GM12891 (cell line): ENCODE measurements at places on chromosomes 7 and 10.

DNA sequence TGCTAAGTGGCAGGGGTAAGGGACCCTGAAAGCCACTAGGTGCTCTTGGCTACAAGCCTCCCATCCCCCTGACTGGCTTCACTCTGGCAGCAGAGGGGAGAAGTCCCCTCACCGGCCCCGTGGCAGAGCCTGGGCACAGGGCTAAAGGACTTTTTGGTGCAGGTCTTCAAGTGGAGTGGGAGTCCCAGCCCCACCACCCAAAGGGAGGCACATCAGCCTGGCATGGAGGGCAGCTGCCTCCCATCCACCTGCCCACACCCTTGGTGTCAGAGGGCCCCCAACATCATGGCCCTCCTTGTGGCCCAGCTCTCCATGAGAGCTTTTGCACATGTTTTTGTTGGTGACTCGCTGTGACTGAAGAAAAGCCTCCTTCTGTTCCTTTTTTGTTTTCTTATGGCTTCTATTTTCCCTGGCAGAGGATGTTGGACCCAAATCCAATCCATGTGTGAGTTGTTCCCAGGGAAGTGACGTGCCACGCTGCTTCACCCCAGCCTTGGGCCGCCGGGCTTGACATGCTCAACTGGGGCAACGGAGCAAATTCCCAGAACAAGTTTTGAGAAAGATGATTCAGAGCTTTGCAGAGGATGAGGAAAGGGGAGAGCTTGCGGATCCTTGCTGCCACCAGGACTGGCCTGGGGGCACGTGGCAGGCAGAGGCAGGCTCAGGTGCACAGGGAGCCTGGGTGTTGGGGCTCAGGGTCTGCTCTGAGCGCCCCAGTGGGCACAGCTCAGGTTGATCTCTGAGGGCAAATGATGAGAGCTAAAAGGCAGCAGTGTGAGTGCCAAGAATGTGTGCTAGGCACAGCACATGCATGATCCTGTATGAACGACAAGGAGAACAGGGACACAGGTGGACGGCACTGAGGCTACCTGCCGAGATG, 1.9 kb upstream of the AEBP1 start:
- DNase-seq, result no peak

- no peak for DNase-seq
Measured at GRCh38 chr10:95782318-95782717, 26.4 kb downstream of the ENTPD1 start.

DNA sequence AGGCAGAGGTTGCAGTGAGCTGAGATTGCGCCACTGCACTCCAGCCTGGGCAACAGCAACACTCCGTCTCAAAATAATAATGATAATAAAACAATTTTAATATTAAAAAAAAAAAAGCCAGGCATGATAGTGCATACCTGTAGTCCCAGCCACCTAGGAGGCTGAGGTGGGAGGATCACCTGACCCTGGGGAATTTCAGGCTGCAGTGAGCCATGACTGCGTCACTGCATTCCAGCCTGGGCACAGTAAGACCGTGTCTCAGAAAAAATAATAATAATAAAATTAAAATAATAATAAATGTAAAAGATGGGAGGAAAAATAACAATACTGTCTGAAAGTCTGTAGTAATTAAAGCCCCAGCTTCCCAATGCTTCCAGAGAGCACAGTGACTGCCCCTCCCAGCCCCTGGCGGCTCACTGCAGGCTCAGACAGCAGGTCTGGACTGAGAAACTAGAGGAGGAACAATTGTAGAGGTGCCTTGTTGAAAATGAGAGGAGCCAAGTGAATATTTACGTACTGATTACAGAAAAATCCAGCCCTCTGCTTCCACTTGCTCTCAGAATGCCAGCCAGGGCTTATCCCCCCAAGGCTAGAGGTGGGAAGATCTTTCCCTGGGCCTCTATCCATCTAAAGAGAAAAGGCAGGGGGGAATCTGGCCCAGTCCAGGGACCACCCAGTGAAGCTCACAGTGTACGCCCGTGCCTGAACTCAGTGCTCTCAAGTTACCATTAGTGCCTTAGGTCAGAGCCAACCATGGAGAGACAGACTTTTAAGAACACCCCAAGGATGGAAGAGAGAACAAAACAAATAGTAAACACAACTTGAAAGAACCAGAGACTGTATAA, 112.8 kb downstream of the PARD3 start:
- no peak for DNase-seq

DNA sequence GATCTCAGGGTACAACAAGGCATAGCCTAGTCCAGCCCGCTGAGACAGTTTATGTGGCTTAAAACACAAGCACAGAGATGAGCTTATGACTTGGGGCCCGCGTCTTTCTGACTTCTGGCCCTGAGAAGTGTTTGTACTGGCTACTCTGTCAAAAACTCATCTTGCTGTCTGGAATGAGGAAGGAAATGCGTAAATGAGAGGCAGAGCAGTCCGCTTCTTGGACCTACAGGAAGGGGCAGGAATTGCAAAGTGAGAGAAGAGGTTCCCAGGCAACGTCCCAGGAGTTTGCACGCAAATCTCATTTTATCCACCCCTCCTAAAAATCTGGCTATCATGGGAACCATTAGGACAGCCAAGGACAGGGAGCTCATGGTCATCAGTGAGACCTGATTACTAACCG, 5.5 kb downstream of the ANXA11 start:
- no peak for DNase-seq

GRCh38 chr7:121366852-121367431, 29.2 kb downstream of the FAM3C start:
- DNase-seq, result no peak

- no peak for DNase-seq
Measured at GRCh38 chr10:36519909-36520308, 605.5 kb upstream of the ANKRD30A start.
